ENCODE measurements at places on chromosomes 7 and 10. TPM values are rescaled to one million over a fixed set of nuclear protein-coding genes. Genes with fewer than 3 reads are reported as not detected.
A peak's percentile ranks its signal among the peaks of the same experiment; 100 is the strongest.

The SPDYE6 gene
- total RNA-seq = not detected

DNA sequence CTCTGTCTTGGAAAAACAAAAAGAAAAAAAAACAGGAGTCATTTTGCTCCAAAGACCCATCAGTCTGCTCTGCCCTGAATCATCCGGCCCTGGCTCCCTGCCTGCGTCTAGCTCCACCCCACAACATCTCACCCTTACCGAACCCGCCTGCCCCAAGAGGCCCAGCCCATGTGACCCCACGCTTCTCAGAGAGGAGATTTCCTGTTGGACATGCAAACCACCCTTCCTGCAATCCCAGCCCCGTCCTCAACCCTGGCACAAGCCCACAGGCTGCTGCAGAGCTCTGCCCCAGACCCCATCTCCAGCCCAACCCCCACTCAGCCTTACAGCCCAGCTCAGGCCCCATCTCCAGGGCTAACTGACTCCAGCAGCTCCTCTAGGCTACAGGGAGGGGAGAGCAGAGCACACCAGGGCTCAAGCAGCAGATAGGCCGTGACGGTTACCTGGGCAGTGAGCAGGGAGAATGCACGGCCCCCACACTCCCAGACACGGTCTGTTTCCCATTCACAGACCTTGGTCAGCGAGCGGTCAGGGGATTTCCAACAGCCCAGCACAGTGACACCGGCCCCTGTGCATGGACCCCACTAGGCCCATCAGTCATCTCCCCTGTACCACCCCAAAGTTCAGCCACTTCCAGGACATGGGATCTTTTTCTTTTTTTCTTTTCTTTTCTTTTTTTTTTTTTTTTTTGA is 69.9 kb upstream of the GTF2I start:
- peak; percentile 90 for DNase-seq

DNA sequence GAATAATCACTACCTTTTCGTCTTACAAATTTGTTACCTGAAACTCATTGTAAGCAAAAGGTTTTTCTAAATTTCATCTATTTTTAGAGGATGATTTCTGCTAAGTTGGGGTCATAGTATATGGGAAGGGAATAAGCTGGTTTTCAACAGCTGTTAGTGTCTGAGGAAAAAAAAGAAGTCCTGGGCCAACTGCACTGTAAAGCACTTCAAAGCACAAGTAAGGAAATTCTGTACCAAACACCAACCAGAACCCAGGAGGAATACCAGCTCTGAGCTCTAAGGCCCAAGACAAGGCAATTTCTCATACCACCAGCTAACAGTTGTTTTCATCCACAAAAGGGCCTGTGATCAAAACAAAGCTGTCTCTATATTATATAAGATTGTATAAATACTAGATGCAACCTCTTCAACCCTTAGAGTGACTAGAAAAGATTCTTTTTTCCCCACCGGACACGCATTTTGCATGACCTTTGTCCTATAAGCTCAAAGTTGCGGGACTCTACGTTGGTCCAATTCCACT is 6.1 kb upstream of the MEOX2 start:
- no peak for DNase-seq

- DNase-seq = no peak
Measured at GRCh38 chr7:77439572-77439971, 23.4 kb upstream of the GSAP start.

DNA sequence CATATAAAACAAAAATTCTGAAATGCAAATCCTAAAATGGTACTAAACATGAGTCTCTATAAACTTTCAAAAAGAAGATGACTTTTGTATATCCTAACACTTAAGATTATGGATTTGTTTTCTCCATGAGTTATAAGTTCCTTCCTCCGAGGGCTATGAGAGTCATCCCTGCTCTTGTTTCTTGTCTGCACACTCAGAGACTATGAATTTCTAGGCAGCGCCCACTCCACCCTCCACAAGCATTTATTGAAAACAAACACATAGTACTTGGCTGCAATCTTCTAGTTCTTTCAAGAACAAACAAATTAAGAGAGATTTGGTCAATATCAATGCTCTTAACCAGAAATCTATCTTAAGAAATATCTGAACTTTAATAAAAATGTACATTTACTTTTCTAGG is 211.7 kb downstream of the DKK1 start:
- DNase-seq = no peak
